ENCODE measurements at places on chromosomes 3 and 15.
A peak's percentile ranks its signal among the peaks of the same experiment; 100 is the strongest.

- no peak for DNase-seq
Observed at GRCh38 chr3:196634224-196634623, 5.3 kb upstream of the NRROS start.

DNA sequence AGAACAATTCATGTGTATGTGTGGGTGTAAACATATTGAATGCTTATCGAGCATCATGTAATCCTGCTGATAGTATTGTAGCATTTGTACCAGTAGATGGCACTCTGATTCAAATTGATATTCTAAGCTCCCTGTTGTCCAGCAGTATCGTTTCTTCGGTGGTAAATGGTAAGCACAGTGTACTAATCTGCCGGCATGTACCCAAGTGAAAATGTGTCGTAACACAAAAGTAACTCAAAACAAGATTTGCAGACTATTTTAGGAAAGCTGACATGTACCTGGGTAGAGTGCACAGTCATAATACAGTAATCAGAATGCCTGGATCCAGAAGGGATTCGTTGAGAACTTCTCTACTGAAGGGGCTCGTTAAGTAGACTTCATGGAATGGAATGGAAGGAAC, 31.7 kb upstream of the MNS1 start:
- DNase-seq: peak; percentile 46

GRCh38 chr15:86384186-86384585, 304.5 kb downstream of the AGBL1 start:
- DNase-seq: no peak

- no peak for DNase-seq
Observed at GRCh38 chr15:65312400-65312916, 8.0 kb downstream of the RNU5B-1 start.

GRCh38 chr3:13277196-13277813, 142.8 kb downstream of the NUP210 start:
- no peak for DNase-seq

GRCh38 chr3:110900576-110900975, 171.0 kb upstream of the NECTIN3 start:
- DNase-seq: no peak

- no peak for DNase-seq
Observed at GRCh38 chr3:32423956-32424557, 32.4 kb downstream of the CMTM7 start.

DNA sequence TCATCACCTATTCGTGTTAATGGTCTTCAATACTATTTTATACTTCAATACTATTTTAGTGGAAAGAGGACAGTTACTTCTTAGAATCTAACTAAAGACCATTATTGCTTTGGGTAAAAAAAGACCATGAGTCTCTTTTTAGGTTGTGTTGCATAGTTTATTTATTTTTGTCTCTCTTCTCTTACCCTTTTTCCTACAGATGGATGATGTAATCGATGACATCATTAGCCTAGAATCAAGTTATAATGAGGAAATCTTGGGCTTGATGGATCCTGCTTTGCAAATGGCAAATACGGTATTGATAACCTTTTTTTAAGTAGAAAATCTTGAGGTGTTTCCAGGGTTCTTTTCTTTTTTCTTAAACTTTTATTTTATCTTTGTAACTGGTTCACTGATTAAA, 58.5 kb upstream of the SAMMSON start:
- no peak for DNase-seq

DNA sequence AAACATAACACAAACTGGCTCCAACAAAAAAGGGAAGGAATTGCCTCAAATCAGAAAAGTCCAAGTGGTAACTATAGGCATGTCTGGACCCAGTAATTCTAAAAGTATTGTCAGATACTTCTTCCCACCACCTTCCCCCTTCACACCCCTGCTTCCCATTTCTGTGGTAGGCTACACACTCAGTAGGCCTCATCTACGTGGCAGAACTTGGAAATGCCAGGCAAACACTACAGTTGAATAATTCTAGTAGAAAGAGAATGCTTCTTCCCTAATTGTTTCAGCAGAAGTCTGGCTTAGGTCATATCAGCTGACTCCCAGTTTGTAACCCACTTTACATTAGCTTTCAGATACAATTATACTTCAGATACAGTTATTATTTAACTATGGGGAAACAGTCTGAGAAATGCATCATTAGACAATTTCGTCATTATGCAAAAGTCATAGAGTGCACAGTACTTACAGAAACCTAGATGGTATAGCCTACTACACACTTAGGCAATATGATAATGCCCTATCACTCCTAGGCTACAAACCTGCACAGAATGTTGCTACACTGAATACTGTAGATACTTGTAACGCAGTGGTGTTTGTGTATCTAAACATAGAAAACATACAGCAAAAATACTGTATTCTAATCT, 6.4 kb downstream of the SETMAR start:
- DNase-seq: no peak

DNA sequence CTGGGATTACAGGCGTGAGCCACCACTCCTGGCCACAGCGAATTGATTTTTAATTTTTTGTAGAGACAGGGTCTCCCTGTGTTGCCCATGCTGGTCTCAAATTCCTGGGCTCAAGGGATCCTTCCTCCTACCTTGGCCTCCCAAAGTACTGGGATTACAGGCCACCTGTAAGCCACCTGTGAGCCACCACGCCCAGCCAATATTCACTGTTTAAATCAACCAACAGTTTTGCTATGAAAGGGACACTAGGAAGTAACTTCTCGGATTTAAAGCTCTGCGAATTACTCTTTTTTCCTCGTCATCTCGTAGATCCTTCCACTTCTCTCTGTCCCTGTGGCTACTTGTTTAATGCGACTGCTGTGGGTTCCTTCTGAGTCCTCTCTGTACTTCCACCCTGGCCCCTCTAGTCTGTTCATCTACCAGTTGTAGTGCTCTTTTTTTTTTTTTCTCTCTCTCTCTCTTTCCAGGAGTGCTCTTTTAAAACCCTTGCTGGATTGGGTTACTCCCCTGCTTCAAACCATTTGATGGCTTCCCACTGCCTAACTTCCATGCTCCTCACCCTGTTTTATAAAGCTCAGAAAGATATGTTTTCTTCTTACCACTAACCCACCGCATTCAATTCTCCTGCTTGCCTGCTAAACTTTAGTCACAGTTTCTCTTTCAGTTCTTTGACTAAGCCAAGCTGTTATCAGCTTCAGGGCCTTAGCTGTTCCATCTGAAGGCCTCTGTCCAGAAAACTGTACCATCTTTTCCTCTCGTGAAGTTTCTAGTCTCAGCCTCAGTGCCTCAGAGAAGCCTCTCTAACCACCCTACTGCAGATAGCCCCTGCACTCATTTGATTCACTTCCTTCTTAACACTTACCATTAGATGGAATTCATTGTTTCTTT, 12.4 kb downstream of the RTF1 start:
- no peak for DNase-seq

Measured in NCI-H187 treated with DMSO at 0.1 percent for 48 hours (cell line).